ENCODE measurements at places on chromosomes 4 and X. TPM values are rescaled to one million over a fixed set of nuclear protein-coding genes. Genes with fewer than 3 reads are reported as not detected.

PDGFC gene
- 52.1 TPM for total RNA-seq

TLL1 gene
- not detected for total RNA-seq

SYNPO2 gene
- 0.17 TPM for total RNA-seq

HSFX2 gene
- total RNA-seq = 0.76 TPM

GYPE gene
- total RNA-seq = not detected

MAOB gene
- total RNA-seq = 56.8 TPM

DNA sequence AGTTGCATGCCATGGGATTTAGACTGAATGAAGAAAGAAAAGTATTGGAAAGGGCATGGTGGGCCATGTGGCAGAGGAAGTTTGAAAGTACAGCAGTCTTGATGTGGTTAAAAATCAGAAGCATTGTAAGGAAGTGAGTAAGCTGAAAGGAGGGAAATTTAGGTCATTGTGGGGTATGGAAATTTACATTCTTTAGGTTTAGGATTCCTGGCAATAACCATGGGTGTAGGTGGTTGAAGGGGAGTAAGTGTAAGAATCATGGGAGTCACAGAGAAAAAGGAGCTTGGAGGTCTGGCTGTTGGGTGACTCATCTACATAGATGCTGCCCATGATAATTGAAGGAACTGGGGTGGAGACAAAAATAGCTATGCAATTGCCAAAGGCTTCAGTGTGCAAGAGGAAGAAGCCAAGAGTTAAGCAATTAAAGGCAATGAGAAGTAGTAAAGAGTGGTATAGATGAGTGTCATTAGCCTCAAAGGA, 243.8 kb upstream of the LDB2 start:
- no peak for DNase-seq

GRCh38 chr4:40323866-40324265, 11.3 kb upstream of the CHRNA9 start:
- DNase-seq = no peak

GRCh38 chr4:181745933-181746625, 497.1 kb upstream of the TENM3 start:
- DNase-seq = no peak

DNA sequence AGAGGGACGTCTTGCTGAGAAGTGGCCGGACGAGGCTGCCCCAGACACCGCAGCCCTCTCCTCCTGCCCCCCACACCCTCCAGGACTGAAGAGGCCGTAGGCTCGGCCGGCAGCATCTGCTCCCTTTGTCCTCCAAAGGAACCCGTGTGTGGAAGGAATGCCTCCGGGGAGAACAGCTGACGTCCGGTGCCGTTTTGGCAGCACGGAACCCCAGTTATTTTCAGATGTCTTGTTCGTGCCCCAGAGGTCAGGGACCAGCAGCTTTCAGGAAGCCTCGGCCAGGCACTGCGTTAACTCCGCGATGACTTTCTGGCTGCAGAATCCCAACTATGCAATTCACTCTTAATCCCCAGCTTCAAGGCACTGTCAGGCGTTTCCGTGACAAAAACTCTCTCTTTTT, 10.9 kb upstream of the PPP2R3B start:
- DNase-seq = no peak

DNA sequence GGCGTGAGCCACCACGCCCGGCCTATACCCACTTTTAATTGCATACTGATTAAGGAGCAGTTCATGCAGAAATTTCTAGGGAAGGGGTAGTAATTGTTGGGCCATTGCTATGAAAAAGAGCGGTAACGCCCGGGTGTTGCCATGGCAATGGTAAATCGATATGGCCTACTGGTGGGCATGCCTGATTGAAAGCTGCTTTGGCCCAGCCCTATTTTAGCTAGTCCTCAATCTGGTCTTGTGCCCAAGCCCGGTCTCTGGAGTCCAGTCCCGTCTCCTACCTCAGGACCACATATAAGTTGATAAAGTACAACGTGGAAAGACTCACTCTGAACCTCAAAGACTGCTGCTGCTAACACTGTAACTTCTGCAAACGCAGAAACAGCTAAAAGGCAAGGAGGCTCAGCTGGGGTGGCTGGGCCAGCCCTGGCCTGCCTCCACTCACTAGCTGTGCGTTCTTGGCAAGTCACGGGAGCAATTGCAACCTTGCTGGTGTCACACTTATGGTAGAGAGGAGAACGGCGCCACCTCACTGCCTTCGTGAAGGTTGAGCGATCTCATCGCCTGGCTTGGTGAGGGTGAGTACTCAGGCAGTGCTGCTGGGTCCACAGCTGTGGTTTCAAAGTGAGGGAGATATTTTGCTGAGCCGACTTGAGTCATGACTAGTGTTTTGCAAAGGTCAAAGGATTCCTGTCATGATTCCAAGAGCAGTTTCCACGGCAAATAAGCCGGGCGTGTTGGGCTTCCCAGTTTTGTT, 57.0 kb upstream of the GRPEL1 start:
- no peak for DNase-seq

DNA sequence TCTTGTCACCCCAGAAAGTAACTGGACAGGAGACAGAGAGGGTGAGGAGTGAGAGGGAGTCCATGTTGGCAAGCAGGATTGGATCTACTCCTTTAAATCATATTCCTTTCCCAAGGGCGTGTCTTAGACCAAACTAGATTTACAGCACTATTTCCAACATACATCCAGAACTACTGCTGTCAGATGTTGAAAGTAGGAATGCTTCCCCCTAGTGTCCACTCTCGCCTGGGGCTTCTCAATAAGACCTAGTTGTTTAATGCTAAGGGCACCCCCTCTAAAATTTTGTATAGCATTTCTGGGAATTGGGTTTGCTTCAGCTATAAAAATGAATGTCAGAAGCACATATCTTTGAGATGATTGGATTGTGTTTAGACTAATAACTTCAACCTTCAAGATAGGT, 13.3 kb downstream of the OFD1 start:
- peak; percentile 43 for DNase-seq

DNA sequence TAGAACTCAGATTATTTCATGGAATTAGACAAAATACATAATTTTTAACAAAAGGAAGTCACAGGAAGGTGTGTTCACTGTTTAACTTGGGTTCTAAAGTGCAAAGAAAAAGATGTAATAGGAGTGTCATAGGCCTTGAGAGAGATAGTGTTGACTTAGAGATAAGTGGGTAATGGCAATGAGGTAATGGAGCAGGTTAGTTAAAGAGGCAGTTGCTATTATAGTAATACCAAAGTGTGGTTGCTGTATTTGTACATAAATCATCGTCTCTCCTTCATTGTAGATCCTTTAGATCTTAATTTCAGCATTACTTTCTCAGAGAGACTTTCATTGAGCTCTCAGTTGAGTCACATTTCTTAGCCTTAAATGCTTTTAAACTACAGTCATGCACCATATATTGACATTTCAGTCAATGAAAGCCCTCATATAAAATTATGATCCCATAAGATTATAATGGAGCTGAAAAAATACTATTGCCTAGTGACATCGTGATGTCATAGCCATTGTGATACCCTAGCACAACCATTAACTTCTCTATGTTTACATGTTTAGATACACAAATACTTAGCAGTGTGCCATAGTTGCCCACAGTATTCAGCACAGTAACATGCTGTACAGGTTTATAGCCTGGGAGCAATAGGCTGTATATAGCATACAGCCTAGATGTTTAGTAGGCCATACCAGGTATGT, 245.4 kb downstream of the ADGRL3 start:
- DNase-seq = no peak

DNA sequence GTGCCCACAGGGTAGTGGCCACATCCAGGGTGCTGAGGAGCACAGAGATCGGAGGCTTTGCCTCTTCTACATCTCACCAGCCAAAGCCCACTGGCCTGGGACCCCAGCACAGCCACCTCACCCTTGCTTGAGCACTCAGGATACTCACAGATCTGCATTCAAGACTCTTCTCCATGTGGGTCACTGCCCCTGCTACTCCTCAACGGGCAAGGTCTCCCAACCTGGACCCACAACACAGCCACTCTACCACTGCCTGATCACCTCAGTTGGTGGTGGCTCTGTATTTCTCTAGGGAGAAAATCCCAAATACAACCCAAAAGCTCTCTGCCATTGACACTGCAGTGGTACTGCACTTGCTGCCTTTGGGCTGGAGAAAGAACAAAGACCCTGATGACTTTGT, 190.3 kb upstream of the KLHL4 start:
- DNase-seq = no peak

DNA sequence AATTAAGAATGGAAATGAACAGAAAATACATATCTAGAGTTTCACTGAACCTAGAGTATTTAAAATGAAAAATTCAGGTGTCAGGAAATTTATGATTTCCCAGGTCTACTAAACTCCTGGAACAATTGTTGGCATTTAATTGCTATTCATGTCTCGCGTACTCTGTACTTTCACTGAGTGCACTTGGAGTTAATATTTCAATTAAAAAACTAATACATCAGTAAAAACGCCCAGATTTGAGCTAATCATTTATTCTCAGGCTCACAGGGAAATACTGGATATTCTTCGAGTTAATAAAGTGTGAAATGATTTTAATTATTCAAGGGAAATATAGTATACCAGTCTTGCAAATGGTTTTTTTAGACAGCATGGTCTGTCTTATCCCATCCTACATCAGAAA, 125.9 kb downstream of the CHRNA9 start:
- no peak for DNase-seq

GRCh38 chr4:182806259-182807252, 110.6 kb downstream of the DCTD start:
- DNase-seq = peak; percentile 76

GRCh38 chr4:76410636-76411035, 10.3 kb downstream of the CCDC158 start:
- DNase-seq = no peak

- DNase-seq = no peak
Observed at GRCh38 chr4:58600290-58600689, 1490.1 kb upstream of the IGFBP7 start.

DNA sequence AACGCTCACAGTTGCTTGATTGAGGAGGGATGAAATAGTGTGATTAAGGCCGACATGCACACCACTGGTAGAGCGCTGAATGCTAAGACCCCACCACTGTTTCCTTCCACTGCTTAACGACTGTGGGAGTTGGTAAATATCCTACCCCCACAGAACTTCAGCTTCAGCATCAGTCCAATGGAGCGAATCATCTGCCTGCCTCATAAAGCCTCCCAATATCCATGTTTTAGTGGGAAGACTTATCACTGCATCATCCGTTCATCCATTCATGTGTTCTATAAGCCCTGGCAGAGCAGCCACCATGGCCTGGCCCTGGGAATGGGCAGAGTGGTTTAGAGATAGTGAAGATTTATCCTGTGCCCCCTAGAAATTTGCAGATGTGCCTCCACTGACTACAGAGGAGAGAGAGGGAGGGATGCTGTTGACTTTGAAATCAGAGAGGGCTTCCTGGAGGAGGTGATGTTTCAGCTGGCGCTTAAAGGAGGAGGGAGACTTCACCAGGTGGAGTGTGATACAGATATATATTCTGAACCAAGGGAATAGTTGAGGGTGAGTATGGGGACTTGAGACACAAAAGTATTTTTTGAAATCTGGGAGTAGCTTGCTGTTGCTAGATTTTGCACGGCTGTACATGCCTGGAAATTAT, 71.9 kb upstream of the STX18 start:
- DNase-seq = no peak

- DNase-seq = no peak
Observed at GRCh38 chr4:105641845-105642244, 66.6 kb downstream of the INTS12 start.

GRCh38 chr4:77031544-77031943, 44.2 kb downstream of the CCNI start:
- DNase-seq = no peak

DNA sequence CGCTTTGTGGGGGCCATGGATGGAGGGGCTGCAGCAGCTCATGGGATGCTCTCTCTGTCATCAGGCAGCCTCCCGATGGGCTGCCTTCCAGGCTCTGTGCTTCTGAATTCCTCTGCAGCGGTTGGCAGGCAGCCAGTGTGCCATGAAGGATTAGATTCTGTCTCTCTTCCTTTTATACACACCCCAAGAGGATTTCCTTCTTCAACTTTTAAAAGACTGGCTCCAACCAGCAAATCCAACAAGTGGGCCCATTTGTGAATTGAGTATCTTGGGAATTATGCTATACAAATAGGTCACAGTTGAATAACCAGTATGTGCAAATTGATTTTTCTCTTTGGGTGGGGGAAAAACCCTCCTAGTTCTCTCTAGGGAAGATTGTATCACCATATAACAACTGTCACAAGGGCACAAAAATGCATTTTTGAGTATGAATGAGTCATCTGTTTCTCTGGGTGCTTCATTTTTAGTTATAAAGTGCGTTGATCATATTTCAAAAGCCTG, 96.8 kb upstream of the FAT1 start:
- peak; percentile 40 for DNase-seq

DNA sequence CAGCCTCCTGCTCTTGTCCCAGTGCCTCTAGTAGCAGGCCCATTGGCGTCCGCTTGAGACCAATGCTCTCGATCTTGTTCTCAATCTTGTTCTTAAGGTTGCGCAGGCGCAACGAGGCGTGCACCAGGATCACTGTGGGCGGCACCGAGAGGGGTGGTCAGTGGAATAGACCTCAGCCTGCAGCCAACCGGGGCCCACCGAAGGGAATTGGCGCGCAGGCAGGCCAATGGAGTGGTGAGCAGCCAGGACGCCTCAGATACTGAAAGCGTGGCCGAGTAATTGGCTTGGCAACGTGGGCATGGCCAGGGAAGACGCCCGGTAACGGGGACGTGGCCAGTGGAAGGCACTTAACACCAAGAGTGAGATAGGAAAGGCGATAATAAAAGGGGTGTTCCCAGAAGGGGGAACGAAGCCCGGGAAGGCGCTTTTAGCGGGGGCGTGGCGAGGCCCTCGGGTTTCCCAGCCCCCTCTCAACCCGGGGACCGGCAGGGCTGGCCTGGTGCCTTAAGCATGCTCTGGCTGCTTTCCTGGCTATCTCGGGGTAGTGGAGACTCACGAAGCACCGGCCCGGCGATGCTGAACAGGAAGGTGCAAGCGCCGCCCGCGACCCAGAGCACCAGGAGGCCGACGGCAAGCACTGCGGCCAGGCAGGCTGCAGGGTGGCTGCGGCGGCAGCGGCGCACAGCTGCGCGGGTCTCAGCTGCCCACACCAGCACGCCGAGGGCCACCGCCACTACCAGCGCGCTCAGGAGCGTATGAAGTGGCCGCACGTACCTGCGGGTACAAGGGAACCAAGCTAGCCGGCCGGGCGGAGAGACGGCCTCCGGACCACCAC, 1.7 kb downstream of the PRAF2 start:
- no peak for DNase-seq

DNA sequence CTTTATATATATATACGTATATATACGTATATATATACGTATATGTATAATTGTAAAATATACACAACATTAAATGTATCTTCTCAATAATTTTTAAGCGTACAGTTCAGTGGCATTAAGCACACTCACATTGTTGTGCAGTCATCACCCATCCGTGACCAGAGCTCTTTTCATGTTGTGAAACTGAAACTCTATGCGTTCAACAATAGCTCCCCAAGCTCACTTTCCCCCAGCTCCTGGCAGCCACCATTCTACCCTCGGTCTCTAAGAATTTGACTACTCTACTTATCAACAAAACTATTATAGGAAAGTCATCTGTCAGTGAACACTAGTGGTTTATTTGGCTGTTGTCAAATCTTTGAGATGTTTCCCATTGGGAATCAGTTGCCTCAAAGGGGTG, 621.8 kb upstream of the GALNT7 start:
- no peak for DNase-seq

- no peak for DNase-seq
Observed at GRCh38 chrX:15043538-15043937, 170.3 kb downstream of the MOSPD2 start.

Data from Calu3 (cell line).